ENCODE measurements at places on chromosomes 11 and 22.

- no peak for DNase-seq
Measured at GRCh38 chr22:22400099-22400498, 108.4 kb downstream of the ZNF280B start.

GRCh38 chr22:32600147-32600546 is 125.5 kb downstream of the FBXO7 start:
- DNase-seq, result no peak

GRCh38 chr11:105273660-105274280 is 134.2 kb upstream of the CARD18 start:
- no peak for DNase-seq

DNA sequence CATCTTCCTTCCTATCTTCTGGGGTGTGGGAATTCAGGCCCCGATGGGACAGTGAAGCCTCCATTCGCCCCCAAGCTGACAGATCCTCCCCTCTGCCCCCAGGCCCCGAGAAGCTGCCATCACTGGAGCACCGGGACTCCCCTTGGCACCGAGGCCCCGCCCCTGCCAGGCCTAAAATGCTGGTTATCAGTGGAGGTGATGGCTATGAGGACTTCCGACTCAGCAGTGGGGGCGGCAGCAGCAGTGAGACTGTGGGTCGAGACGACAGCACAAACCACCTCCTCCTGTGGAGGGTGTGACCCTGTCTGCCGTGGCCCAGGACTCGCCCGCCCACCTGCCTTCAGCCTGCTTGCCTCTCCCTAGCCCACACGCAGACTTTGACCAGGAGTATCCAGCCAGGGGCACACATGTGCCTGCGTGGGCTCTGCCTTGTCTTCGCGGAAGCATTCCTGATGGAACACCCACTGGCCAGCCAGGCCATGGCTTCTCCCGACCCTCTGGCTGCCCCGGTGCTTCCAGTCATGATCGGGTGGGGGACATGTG is 8.6 kb upstream of the RELT start:
- no peak for DNase-seq

DNA sequence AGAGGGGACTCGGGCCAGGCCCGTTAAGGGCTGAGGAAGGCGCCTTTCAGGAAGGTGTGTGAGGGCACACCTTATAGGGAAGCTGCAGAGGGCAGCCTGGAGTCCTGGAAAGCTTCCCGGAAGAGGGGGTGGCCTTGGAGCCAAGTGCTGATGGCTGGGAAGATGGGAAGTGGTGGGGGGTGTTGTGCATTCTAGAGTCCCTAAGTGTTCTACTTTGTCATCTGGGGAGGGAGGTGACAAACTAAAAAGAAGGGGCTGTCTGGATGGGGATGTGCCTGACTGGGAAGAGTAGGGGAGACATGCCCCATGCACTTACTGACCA is 6.8 kb downstream of the ZDHHC8 start:
- no peak for DNase-seq

DNA sequence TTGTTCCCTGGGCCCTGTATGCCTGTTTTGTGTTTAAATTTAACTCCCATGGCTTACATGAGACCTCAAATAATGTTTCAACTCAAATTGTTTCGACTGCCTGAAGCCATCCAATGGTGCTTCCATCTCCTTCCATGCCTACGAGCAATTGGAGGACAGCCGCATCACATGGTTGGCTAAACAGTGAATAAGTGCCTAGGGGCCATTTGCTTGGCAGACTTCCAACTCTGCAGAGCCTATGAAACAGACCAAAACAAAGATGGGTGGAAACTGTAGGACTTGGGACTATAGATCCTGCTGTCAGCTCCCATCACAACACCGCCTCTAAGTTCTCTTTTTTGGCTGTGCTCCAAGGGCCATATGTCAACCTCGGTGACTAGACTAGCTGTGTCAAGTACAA is 84.1 kb downstream of the PARVA start:
- DNase-seq, result no peak

GRCh38 chr11:12433571-12434324 is 56.4 kb downstream of the PARVA start:
- DNase-seq, result no peak

GRCh38 chr11:123480882-123481281 is 50.8 kb downstream of the GRAMD1B start:
- no peak for DNase-seq

- DNase-seq, result no peak
Measured at GRCh38 chr22:49357661-49358440, 469.8 kb downstream of the BRD1 start.

- no peak for DNase-seq
Measured at GRCh38 chr11:13348305-13348704, 70.7 kb downstream of the BMAL1 start.

DNA sequence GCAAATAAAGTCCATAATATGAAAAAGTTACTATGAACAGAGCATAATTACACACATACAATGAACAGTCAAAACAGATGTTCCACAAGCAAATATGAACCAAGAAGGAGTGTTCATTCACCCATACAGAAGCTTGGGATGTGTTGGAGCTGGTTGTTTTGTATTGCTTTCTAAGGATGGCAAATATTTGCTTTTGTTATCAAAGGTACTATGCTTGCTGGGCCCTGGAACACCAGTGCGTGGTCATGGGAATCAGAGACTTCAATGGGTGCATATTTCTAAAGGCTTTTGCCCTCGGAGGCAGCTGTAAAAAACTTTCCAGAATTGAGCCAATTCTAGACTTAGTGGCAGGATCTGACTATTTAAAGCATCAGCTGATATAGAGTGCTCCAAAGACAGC is 85.1 kb downstream of the BARX2 start:
- DNase-seq, result no peak

- DNase-seq, result peak; percentile 57
Measured at GRCh38 chr22:37316875-37317371, 34.6 kb downstream of the CYTH4 start.

DNA sequence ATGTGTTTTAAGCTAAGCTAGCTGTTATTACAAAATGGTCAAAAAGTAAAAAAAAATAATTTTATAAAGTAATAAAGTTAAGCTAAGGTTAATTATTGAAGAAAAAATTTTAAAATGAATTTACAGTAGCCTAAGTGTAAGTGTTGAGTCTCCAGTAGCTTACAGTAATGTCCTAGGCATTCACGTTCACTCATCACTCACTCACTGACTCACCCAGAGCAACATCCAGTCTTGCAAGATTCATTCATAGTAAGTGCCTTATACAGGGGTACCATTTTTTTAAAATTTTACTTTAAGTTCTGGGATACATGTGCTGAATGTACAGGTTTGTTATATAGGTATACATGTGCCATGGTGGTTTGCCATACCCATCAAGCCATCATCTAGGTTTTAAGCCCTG is 11.6 kb upstream of the OOSP4B start:
- DNase-seq, result no peak

DNA sequence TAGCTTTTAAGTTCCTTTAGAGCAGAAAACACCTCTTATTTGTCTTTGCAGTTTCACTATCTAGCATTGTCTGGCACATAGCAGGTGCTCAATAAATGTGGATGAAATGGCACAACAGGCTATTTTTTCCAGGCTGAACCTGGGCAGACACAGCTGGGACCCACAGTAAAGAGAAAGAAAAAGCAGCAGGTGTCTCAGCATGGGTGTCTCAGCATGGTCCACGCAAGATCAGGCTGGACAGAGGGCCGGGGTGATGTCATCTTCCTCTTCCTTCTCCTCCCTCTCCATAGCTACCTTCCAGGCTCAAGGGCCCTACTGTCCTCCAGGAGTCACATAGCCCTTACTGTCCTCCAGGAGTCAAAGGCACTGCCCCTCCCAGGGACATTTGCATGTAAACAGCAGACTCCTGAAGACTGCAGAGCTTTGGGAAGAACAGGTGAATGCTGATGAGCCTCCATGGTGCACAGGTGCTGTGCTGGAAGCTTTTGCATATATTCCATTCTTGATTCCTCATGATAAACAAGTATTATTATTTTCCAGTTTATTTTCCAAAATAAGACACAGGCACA is 65.2 kb downstream of the DSCAML1 start:
- DNase-seq, result no peak

DNA sequence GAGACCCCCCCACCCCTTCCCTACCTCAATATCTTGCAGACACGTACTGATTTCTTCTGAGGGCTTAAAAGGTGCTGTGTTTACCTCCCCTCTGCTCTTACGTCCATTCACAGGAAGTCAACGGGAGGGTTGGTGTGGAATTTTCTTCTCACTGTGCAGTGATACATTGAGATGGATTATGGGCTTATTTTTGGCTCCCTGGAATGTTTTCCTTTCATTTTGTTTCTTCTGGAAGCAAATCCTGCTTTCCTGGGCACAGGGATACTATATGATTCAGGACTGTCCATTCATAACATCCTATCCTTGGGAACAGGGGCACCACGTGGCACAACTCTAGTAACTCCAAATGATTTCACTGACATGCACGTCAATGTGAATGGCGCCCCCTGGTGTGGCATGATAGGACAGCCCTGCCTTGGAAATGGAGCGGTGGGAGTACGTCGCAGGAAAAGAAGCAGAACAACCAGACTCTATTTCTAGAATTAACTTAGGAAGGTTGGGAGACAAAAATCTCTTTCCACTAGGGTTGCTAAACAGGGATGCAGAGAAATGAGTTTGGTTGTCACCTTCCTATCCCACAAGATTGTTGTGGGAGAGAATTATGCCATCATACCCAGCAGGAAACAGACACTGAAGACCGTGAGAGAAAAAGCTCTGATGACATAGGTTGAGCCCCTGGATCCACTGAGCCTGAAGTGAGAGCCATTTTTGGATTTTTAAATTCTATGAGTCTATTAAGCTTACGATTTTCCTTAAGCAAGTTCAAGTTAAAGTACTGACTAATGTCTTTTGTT is 146.5 kb upstream of the RAG2 start:
- peak; percentile 52 for DNase-seq

- DNase-seq, result no peak
Measured at GRCh38 chr11:112377946-112378345, 117.3 kb upstream of the PLET1 start.

GRCh38 chr11:61950035-61950547 is at the start of gene BEST1:
BEST1 (plus strand) TSS chr11:61950351; CDS start chr11:61951807, 1,456 bp downstream.
- no peak for DNase-seq

GRCh38 chr11:104665641-104666040 is 232.6 kb downstream of the CASP12 start:
- DNase-seq, result no peak

GRCh38 chr11:25860677-25861450 is 471.1 kb upstream of the ANO3 start:
- DNase-seq, result no peak

DNA sequence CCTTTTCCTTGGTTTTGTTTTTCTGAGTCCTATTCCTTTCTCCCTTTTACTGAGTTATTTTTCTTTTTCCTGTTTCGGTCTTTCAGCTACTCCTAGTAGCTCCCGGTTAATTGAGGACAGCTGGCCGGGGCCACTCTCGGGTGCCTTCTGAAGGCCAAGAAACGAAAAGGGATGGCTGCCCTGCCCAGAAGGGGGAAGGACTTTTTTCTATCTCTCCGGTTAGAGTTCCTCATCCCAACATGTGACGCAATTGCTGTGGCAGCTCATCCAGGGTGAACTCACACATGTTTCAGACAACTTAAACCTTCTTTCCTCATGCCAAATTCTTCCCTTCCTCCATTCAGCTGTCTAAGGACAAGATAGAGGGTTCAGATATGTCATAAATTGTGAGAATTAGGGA is 83.6 kb downstream of the PIWIL4 start:
- DNase-seq, result no peak

GRCh38 chr22:37334461-37334858 is 52.2 kb downstream of the CYTH4 start:
- DNase-seq, result no peak

DNA sequence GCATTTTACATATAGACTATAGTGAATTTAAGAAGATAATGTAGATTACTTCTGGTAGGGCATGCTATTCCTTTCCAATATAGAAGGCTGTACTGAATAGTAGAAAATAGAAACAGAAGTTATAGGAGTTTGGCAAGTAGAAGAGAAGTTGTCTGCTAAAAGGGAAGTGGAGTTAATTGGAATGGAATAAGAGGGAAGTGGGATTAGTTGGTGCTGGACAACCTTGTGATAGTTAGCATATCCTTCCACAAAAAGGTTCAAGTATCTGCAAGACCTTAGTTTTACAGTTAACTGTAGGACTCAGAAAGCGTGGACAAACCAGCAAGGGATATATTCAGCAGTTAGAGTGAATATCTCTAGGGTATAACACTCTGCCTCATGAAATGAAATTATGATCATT is 185.5 kb downstream of the SWAP70 start:
- no peak for DNase-seq

- DNase-seq, result no peak
Measured at GRCh38 chr11:20208622-20209111, 48.4 kb upstream of the DBX1 start.

DNA sequence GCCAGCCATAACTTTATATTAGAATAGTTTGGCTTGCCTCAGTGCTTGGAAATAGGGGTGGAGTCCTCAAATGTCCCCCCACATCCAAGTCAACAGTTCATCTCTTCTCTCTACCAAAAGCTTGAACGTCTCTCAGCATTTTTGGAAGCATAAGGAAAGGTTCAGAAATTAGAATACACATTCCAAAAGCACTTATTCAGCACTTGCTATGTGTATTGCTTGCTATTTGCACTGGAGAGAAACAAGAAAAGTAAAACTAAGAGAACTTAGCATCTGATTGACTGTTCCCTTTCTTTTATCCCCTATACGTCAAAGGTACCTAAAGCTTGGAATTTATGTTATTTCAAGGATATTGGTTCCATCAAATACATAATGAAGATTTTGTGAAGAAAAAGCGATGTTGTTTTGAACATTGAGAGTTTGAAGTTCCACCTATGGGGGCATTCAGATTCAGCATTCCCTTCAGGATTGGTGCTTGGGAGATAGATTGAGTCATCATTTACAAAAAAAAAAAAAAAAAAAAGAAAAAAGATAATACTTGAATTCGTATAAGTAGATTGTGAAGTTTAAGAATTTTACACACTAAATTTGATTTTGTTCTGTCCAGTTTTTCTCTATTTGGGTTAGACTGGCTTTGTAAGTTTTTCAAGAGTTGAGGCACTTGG is 1.3 kb downstream of the TBRG1 start:
- no peak for DNase-seq

- peak; percentile 63 for DNase-seq
Measured at GRCh38 chr11:125423247-125423849, 72.7 kb downstream of the FEZ1 start.

DNA sequence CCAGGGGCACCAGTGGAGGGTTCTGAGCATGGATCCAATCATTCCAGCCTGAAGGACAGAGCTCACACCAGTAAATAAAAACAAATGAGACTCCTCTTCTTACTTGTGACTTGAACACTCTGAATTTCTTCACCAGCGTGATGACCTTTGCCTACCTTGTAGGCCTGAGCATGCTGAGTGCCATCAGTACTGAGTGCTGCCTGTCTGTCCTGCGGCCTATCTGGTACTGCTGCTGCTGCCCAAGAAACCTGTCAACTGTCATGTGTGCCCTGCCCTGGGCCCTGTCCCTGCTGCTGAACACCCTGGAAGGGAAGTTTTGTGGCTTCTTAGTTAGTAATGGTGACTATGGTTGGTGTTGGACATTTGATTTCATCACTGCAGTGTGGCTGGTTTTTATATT is 23.9 kb downstream of the MRGPRX4 start:
- DNase-seq, result no peak

- no peak for DNase-seq
Measured at GRCh38 chr11:122033193-122033592, 82.8 kb downstream of the BLID start.

Measured in MM.1S (cell line).